Suppressor macrophage treated with lipopolysaccharide for 1 hour (primary cell): ENCODE measurements at places on chromosomes 11 and 22.

DNA sequence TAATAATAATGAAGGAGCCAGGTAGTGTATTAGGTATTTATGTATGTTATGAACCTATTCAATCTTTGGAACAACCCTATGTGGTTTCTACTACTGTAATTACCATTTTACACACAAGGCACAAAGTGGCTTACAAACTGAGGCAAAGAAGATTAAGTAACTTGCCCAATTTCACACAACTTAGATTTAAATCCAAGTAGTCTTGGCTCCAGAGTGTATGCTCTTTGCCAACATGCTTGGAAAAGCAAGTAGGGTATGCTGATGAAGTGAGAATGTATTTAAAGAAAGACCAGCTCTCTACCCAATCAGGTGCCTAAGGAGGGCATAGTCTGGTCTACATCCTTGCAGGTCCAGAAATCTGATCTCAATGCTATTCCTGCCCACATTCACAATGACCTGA, 463.2 kb downstream of the METTL15 start:
- DNase-seq, result no peak

DNA sequence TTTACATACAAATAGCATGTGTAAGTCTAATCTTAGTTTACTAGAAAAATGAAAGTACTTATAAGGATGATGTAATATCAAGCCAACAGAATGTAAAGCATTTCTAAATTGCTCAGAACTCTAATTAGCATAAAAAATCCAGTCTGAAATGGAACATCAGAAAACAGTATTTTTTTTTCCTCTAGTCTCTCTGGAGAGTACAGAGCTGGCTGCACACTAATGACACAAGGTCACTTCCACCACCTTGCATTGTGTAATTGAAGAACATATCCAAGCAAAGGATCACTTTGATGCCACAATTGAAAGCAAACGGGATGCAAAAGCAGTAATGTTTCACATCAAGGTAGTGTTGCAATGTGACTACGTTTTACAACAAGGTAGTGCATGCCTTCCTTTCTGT, 548.0 kb upstream of the LUZP2 start:
- DNase-seq, result no peak

DNA sequence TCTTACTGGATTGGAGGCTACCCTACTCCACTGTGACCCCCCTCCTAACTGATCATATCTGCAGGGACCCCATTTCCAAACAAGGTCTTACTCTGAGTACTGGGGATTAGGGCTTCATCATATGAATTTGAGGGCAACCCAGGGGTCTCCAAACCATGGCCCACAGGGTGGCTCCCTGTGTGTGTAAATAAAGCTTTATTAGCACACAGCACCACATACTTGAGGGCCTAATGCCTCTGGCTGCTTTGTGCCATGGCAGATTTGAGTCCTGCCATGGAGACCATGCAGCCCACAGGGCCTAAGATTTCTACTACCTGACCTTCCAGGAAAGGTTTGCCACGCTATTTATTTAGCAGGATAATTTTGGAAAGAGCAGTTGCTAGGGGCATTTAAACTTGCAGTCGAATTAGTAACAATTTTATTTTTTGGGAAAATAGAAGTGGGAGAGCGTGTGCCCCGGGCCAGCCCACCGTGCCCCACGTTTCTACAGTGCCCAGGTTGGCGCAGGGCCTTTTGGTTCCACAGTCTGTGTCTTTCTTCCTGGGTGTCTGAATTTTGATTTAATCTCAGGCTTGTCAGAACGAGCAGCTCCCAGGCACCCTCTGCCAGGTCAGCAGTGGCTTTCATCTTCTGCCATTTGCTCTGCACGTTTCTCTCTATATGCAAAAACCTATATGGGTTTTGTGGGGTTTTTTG, 92.3 kb downstream of the KCNQ1 start:
- no peak for DNase-seq

DNA sequence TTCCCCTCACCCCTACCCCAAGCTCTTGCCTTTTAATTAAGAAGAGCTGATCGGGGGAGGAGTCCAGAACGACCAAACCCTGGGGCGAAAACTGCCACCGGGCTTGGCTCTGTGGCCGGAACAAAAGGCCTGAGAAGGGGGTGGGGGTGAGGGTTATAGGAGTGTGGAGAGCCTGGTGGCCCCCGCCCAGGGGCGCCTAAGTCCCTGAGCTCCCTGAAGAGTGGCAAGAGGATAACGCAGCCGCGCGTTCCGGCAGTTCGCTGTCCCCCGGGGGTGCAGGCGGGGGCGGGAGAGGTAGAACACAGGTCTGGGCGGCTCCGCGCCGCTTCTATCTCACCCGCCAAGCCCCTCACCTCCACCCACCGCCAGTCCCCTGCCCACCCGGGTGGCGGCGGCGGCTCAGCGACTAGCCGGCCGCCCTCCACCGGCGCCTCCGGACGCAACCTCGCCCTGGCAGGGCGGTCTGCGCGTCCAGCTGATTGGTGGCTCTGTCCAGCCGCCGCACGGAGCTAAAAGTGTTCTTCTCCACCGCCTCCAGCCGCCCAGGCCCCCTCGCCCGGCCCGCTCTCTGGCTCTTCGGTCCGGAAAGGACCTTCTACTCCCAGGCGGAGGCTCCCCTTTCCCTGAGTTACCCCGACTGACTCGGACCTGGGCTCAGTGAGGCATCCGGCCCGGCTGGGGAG, 18.7 kb upstream of the BDNF start:
- no peak for DNase-seq

- DNase-seq, result no peak
These were observed 24.5 kb downstream of the GAS2 start for GRCh38 chr11:22690871-22691270.

DNA sequence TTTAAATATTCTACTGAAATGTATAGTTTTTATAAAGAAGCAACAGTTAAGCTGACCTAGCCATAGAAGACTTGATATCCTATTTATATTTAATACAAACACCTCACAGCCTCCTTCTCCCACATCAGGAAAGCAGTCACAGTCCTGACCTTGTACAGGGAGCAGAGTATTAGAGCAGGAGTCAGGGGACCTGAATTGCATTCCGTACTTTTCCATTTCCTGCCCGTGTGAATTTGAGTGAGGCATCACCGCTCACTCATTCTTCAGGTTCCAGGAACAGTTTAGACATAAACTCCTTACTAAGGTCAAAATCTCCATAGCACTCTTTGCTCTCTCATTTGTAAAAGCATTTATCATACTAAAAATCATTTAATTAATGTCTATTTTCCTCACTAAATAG, 482.5 kb upstream of the FAT3 start:
- no peak for DNase-seq
